ENCODE measurements at places on chromosomes 13 and 19. TPM values are rescaled to one million over a fixed set of nuclear protein-coding genes. Genes with fewer than 3 reads are reported as not detected.
A peak's percentile ranks its signal among the peaks of the same experiment; 100 is the strongest.

- no peak for DNase-seq
- peak overlapping the region; percentile 90 for H3K27ac ChIP-seq
- H3K36me3 ChIP-seq = peaks cover 33% of the 10 kb centered on the region
- no peak overlapping the region for H3K4me3 ChIP-seq
- H3K27me3 ChIP-seq = no peaks in the 10 kb centered on the region
These were observed 18.0 kb downstream of the ZC3H4 start for GRCh38 chr19:47095476-47096099.

Gene CPT1C
- 6.1 TPM for total RNA-seq

DNA sequence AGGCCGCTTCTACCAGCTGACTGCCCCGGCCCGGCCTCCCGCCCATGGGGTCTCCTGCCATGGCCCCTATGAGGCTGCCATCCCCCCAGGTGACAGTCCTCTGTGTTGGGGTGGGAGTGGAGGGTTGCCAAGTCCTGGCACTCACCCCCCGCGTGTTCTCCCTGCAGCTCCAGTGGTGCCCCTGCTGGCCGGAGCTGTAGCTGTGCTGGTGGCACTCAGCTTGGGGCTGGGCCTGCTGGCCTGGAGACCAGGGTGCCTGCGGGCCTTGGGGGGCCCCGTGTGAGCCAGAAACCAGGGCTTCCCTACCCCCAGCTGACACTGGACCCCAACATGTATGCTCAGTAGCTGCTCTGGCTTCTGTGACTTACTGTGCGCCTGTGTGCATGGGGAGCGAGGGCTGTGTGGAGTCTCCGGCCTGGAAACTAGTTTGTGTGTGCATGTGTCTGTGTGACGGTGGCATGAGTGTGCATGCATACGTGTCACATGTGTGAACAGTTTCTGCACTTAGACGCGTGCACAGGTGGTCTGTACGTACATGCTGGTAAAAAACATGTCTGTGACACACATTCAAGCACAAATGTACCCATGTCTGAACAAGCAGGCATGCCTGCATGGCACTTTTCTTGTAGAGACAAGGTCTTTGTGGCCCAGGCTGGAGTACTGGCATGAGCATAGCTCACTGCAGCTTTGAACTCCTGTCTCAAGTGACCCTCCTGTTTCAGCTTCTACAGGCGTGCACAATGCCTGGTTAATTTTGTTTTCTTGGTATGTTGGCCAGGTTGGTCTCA, 4.9 kb downstream of the ACP4 start:
- no peaks in the 10 kb centered on the region for H3K4me1 ChIP-seq
- peaks cover 21% of the 10 kb centered on the region for H3K36me3 ChIP-seq
- no peak overlapping the region for H3K27ac ChIP-seq
- DNase-seq = peak; percentile 56
- H3K27me3 ChIP-seq = no peaks in the 10 kb centered on the region

GRCh38 chr19:42086770-42087550, 11.0 kb downstream of the ZNF574 start:
- H3K36me3 ChIP-seq = no peaks in the 10 kb centered on the region
- no peak overlapping the region for H3K4me3 ChIP-seq
- no peak for DNase-seq
- H3K27ac ChIP-seq = no peak overlapping the region
- peaks cover 16% of the 10 kb centered on the region for H3K4me1 ChIP-seq

DNA sequence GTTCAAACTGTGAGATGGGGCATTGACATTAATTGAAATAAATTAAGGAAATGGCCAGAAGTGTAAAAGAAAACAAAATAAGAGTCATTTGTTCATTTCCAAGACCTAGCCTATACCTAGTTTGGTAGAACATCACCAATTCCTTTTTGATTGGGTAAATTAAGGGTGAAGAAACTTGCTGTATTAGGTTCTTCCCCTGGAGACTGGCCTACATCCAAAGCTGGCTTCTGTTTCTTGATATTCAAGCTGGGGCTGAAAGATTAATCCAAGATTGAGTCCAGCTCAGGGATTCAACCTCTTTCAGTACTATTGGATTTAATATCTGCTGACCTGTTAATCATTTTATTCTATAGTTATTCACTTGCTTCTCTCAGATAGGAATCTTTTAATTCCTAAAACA, 183.2 kb downstream of the GPC6 start:
- no peak overlapping the region for H3K27ac ChIP-seq
- DNase-seq = no peak
- no peaks in the 10 kb centered on the region for H3K36me3 ChIP-seq

- H3K4me1 ChIP-seq = no peaks in the 10 kb centered on the region
- no peak for DNase-seq
- H3K27me3 ChIP-seq = no peaks in the 10 kb centered on the region
- no peak overlapping the region for H3K27ac ChIP-seq
- no peak overlapping the region for H3K4me3 ChIP-seq
- H3K36me3 ChIP-seq = no peaks in the 10 kb centered on the region
These were observed 1159.3 kb upstream of the PRR20A start for GRCh38 chr13:55981381-55981780.

Gene IZUMO2
- not detected for total RNA-seq

DNA sequence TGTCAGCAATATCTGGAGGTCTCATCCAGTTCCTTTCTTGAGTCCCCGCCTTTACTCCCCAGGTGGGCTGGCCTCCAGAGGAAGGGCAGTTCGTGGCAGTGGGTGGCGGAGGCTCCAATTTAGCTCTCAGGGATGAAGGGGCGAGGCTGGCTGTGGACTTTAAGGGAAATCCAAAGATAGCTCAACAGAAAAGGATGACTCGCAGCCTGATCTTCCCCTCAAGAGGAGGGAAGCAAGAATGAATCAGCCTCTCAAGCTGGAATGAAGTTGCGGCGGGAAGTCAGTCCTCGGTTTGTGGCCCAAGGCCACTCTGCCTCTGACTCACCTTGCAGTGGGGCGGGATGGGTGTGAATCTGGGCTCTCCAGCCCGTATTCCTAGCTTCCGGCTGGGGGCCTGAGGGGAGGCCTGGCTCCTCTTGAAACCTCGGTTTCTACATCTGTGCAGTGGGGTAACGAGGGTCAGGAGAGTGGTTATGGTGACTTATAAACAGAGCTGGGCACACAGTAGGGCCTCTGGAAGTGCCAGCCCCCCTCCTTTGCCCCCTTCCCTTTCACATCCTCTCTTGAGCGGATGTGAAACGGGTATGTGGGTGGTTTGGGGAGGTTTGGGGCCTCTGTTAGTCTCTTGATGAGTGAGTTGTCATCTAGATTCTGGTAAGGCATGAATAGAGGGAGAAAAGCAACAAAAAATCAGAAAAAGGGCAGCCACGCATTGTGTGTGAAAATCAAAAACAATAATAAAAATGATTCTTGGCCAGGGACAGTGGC, 10.5 kb upstream of the SMG9 start:
- peaks cover 22% of the 10 kb centered on the region for H3K4me1 ChIP-seq
- H3K27me3 ChIP-seq = no peaks in the 10 kb centered on the region
- peak overlapping the region; percentile 47 for H3K27ac ChIP-seq
- H3K4me3 ChIP-seq = no peak overlapping the region
- peak; percentile 73 for DNase-seq
- H3K36me3 ChIP-seq = no peaks in the 10 kb centered on the region

DNA sequence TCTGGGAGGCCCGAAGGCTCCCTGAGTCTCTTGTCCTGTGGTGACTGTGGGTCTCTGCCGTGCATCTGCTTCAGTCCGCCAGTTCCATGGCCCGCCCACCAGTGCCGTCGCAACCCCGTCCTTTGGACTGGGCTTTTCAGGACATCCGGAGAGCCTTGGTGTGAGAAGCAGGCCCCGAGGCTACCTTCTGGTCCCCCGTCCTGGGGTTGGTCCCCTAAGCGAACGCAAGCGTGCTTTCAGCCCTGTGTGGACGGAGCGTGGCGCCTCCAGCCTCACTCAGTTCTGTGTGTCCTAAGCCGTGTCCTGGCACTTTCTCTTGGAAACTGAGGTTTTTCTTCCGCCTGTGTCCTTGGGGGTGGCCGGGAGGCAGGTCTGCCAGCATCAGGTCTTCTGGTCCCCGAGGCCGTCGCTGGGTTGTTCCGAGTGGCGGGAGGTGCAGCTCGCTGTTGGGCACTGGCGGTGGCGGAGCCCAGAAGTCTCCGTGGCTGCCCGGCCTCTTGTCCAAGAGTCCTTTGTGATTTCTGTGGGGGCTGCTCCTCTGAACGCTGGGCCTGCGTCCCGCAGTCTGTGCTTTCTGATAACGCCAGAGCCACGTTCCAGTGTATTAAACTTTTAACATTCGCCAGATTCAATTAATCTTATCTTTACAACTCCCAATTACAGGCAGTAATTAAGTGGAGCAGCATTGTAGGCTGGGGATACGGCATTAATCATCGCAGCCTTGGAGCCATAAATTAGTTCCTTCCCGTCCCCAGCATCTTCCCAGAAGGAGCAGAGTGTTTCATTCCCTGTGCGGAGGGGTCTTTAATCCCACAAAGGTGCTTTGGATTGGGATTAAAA, 99.5 kb downstream of the KDM4B start:
- DNase-seq = no peak
- H3K4me3 ChIP-seq = no peak overlapping the region
- H3K36me3 ChIP-seq = peaks cover 25% of the 10 kb centered on the region
- H3K4me1 ChIP-seq = no peaks in the 10 kb centered on the region

- H3K27ac ChIP-seq = no peak overlapping the region
- no peak overlapping the region for H3K4me3 ChIP-seq
- peak; percentile 72 for DNase-seq
- peaks cover 28% of the 10 kb centered on the region for H3K4me1 ChIP-seq
- no peaks in the 10 kb centered on the region for H3K36me3 ChIP-seq
- no peaks in the 10 kb centered on the region for H3K27me3 ChIP-seq
These were observed 6.9 kb downstream of the CAPN12 start for GRCh38 chr19:38737281-38737865.

DNA sequence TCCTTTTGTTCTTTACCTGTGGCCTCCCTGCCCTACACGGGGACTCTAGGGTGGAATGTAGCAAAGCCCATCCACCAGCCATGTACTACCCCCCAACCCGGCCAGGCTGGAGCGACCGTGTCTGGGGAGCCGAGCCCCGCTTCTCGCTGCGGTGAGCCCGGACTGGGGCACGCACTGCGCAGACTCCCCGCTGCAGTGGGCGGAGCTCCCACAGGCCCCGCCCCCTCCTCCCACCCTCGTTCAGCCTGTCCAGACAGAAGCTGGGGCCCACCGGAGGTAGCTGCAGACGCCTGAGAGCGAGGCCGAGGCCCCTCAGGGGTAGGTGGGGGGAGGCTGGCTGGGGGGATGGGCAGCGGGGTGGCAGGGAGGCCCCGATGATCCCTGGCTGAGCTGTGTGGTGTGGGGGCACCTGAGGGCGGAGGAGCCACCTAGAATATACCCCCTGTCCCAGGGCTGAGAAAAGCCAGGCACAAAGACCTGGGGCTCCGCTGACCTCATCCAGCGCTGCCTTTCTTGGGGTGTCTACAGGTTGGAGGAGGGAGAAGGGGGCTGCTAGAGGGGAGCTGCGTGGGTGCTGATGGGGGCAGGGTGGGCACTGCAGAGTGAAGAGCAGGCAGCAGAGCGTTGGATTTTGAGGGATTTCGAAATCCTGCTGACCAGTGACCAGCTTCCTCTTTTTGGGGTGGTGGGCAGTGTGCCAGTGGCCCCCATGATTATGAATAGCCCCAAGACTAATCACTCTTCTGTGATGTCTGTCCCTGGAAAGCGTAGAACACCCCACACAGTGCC, 17.3 kb downstream of the PLD3 start:
- peak overlapping the region; percentile 47 for H3K4me3 ChIP-seq
- no peak overlapping the region for H3K27ac ChIP-seq
- peaks cover 8% of the 10 kb centered on the region for H3K4me1 ChIP-seq

Gene SOX1
- total RNA-seq = not detected

- H3K27me3 ChIP-seq = peaks cover 4% of the 10 kb centered on the region
- no peak overlapping the region for H3K27ac ChIP-seq
- H3K36me3 ChIP-seq = no peaks in the 10 kb centered on the region
These were observed 3.9 kb downstream of the ANKRD24 start for GRCh38 chr19:4186087-4186993.

- peak; percentile 77 for DNase-seq
- H3K36me3 ChIP-seq = no peaks in the 10 kb centered on the region
- no peaks in the 10 kb centered on the region for H3K27me3 ChIP-seq
- no peak overlapping the region for H3K27ac ChIP-seq
- peaks cover 47% of the 10 kb centered on the region for H3K4me1 ChIP-seq
- no peak overlapping the region for H3K4me3 ChIP-seq
These were observed 88.8 kb downstream of the GNG7 start for GRCh38 chr19:2613507-2614295.

GRCh38 chr19:56959205-56959604, 118.7 kb upstream of the PEG3 start:
- H3K4me1 ChIP-seq = no peaks in the 10 kb centered on the region
- H3K27ac ChIP-seq = no peak overlapping the region
- H3K36me3 ChIP-seq = no peaks in the 10 kb centered on the region
- peaks cover 5% of the 10 kb centered on the region for H3K27me3 ChIP-seq
- DNase-seq = no peak

Gene LILRA5
- 13.5 TPM for total RNA-seq

Gene APOC4
- total RNA-seq = not detected

Gene FOXO1
- 29.4 TPM for total RNA-seq

Gene BEST2
- total RNA-seq = not detected

DNA sequence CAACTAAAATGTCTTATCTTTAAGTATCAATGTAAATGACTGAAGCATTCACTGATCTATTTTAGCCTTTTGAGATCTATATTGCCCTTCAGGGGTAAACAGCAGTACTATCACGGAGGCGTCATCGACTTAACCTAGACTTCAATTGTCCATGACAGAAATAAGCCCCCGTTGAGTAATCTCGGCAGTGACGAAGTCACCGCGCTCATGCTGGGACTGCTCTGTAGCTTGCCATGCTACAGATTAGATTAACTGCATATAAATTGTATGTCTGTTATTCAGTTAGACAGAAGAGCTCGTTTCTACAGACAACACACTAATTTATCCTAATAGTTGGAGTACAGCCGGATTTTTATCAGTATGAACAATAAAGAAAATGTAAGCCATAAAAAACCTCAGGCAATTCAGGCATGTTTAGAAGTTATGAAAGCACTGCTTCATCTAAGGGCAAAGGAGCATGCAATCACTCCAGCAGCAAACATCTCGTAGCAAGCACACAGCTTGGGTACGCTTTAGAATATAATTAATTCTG, 56.6 kb downstream of the TUBGCP3 start:
- H3K4me1 ChIP-seq = no peaks in the 10 kb centered on the region
- H3K27me3 ChIP-seq = no peaks in the 10 kb centered on the region
- no peak overlapping the region for H3K27ac ChIP-seq
- DNase-seq = no peak
- no peaks in the 10 kb centered on the region for H3K36me3 ChIP-seq

Gene PSG1
- total RNA-seq = not detected

DNA sequence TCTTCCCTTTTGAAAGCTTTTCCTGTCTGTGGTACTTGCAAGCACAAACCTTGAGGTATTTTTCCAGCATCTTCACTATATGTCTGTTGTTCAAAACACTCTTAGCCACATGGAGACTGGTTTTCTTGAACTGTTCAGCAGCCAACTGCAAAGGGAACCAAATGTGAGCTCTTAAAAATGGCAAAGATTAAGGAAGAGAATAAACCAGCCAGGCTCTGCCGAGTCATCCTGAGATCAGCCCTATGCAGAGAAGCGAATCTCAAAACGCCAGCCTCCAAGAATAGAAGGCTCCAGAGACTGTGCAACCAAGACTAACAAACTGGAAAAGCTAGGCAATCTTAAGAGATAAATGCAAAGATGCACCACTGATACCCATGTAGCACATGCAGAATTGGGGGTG, 20.7 kb downstream of the AKAP8 start:
- peaks cover 80% of the 10 kb centered on the region for H3K36me3 ChIP-seq
- H3K27me3 ChIP-seq = no peaks in the 10 kb centered on the region
- DNase-seq = no peak
- H3K4me3 ChIP-seq = no peak overlapping the region
- no peaks in the 10 kb centered on the region for H3K4me1 ChIP-seq

GRCh38 chr13:59280297-59280696, 883.4 kb downstream of the DIAPH3 start:
- no peak overlapping the region for H3K4me3 ChIP-seq
- H3K27me3 ChIP-seq = no peaks in the 10 kb centered on the region
- no peak for DNase-seq
- no peaks in the 10 kb centered on the region for H3K4me1 ChIP-seq
- H3K27ac ChIP-seq = no peak overlapping the region

All from upper lobe of right lung (tissue), 1 donor.